ENCODE measurements at places on chromosomes 1 and 21. TPM values are rescaled to one million over a fixed set of nuclear protein-coding genes. Genes with fewer than 3 reads are reported as not detected.

GRCh38 chr1:108033550-108033951, 68.6 kb upstream of the VAV3 start:
- no peak for DNase-seq

TMEM39B gene
- 18.4 TPM for total RNA-seq

DNA sequence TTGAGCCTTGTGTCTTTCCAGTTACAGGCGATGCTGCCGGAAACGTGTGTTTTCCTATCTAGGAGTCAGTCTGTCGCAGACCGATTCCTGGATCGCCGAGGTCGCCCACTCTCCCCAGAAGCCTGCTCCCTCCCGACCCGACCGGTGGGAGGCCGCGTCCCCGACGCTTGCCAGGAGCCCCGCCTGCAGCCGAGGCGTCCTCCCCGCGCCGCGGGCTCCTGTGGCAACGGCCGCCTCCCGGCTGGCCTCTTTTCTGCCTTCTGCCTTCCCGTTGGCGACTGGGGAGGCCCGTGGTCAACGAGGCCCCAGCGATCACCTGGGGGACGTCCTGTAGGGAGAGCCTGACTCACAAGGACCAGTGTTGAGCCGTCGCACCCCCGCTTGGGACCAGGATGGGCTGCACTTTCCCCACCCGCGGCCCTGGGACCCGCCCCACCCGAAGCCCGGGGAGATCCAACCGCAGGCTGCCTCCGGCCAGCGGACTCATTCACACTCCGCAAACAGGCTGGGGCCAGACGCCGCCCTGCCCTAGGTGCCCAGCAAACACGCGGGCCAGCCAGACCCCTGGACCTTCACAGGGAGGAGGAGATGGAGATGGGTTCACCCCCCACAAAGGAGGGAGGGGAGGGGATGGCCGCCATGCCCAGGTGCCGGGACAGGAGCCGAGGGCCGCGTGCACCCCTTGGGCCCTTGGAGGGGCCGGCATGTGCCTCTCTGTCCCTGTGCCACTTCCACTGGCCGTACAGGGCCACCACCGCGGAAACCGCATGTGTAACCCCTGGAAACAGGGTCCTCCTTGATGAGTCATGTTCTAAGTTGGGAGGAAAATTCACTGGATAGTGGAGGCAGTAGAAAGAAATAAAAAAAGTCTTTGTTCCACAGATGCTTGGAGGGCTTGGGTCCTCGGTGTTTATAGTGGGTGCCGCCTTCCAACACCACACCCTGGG, 7.2 kb upstream of the COL6A1 start:
- peak; percentile 16 for DNase-seq

PRAMEF2 gene
- total RNA-seq: not detected

FLG2 gene
- total RNA-seq: not detected
